Activated T-cell treated with anti-CD3 and anti-CD28 coated beads, Interleukin-2, amount 50 U/mL, for 24 hours (primary cell): ENCODE measurements at places on chromosomes 2 and 18.

DNA sequence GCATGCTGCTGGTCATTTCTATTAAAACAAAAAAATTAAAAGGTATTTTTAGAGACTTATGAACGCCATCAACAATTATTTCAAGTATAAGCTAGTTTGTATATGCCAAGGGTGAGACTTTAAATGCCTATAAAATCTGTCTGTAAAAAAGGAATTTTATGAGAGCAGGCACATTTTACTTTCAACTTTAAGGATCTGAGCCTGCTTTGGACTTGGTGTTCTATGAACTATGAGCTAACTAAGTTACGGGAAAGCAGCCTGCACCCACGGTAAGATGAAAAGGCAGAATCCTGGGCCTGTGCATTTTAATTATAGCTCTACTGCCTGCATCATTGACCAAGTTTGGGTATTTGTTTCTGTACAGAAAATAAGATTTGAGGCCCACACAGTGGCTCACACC lies 95.4 kb downstream of the PLEKHM3 start:
- no peak for DNase-seq

DNA sequence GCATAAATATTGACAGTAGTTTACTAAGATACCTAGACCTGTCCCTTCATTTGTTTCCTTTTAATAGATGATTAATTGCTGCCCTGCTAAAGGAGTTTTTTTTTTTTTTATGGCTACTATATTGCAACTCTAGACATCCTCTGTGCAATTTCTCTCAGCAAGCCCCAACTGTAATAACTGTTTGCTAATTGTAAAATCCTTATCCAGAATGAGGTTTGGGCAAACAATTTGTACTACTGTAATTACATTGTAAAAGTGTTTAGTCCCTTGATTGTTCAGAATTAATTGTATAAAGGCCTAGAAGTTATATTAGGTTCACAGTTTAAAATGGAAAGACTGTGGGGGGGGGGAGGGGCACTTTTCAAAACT lies 3.7 kb upstream of the MEIS1 start:
- DNase-seq: no peak

- no peak for DNase-seq
These were observed 4.1 kb upstream of the VRK2 start for GRCh38 chr2:58042486-58042970.

DNA sequence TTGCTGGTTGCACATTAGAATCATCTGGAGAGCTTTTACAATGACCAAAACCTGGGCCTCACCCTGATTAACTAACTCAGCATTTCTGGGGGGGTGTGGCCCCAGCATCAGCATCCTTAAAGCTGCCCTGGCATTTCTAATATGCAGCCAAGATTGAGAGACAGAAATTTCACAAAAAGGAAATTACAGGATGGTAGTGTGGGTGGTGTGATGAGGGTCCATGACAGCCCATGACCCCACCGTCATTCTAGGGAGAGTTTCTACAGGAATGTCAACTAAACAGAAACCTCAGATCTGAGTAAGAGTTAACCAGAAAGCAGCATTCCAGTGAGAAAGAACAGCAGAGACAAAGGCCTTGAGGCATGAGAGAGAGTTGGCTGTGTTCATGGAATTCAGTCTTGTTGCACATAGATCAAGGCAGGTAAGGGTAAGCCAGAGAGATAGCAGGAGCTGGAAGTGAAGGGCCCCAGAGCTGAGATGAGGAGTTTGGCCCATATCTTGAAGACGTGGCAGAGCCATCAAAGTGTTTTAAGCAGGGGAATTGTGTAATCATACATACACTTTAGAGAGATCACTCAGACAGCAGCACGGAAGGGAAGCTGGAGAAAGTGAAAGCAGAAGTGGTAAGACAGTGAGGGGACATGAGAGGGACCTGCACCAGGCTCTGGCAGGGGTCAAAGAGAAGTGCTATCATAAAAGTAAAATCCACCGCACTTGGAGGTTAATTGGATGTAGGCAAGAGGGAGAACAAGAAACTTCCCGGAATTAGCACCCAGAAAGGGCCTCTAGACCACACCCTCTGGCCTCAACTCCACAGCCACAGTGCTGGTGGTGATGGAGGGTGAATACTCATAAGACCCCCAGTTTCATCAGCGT lies 7.8 kb upstream of the TRABD2A start:
- DNase-seq: peak; percentile 62

GRCh38 chr2:120353931-120354330 lies 8.0 kb downstream of the INHBB start:
- no peak for DNase-seq
